ENCODE measurements at places on chromosomes 16 and 17. TPM values are rescaled to one million over a fixed set of nuclear protein-coding genes. Genes with fewer than 3 reads are reported as not detected.

BICDL2 gene
- polyA plus RNA-seq: 0.59 TPM

RHBDF1 gene
- 25.8 TPM for polyA plus RNA-seq

KCNH6 gene
- not detected for polyA plus RNA-seq

CFDP1 gene
- polyA plus RNA-seq: 18.1 TPM

- DNase-seq: no peak
These were observed 20.9 kb downstream of the IRX3 start for GRCh38 chr16:54265575-54266107.

DNA sequence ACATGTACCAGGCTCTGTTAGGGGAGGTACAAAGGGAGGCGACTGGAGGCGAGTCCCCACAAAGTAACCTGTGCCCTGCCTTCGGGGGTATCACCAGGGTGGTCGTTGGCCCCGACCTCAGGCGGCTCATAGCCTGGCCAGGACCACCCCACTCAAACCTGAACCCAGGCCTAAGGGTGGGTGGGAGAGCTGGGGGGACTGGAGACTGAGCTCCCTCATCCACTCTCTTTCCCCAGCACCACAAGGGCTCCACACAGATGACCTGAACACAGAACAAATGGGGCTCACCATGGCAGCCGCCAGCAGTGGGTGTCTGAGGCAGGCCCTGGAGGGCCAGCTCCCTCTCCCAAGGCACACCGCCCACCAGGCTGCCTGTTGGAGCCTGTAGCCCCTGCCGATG lies 120.6 kb upstream of the TNRC6C start:
- DNase-seq: no peak

DNA sequence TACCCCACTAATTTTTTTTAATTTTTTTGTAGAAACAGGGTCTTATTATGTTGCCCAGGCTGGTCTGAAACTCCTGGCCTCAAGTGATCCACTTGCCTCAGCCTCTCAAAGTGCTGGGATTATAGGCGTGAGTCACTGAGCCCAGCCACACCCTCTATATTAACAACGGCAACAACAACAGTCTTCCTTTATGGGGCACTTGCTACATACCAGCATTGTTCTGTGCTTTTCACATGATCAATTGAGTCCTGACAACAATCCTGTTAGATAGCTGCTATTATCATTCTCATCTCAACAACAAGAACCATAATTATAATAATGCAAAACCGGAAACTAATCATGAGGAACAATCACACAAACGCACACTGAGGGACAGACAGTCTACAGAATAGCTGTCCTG lies 12.6 kb upstream of the ARL5C start:
- DNase-seq: peak; percentile 67

Data from mammary epithelial cell (primary cell).